Vagina (tissue), 2 donors: ENCODE measurements at places on chromosomes 2 and 18. TPM values are rescaled to one million over a fixed set of nuclear protein-coding genes. Genes with fewer than 3 reads are reported as not detected.

The VWC2L gene
- not detected for total RNA-seq

The BCL11A gene
- 48.4 TPM for total RNA-seq

The CD28 gene
- 2.7 TPM for total RNA-seq

The IFIH1 gene
- 12.3 TPM for total RNA-seq

The UGT1A4 gene
- 0.98 TPM for total RNA-seq

The MYL1 gene
- total RNA-seq: not detected

The IL37 gene
- total RNA-seq: not detected

The RIT2 gene
- total RNA-seq: not detected

The WNT6 gene
- total RNA-seq: 2.0 TPM

The FOXD4L1 gene
- total RNA-seq: not detected

The CPLX4 gene
- not detected for total RNA-seq
